ENCODE measurements at places on chromosomes 5 and 9.

- DNase-seq, result no peak
These were observed 8.7 kb downstream of the HNRNPAB start for GRCh38 chr5:178213003-178213461.

- DNase-seq, result no peak
These were observed 4.3 kb downstream of the LRRC14B start for GRCh38 chr5:195401-196160.

GRCh38 chr5:124708086-124708485 is 38.4 kb downstream of the ZNF608 start:
- DNase-seq, result no peak

DNA sequence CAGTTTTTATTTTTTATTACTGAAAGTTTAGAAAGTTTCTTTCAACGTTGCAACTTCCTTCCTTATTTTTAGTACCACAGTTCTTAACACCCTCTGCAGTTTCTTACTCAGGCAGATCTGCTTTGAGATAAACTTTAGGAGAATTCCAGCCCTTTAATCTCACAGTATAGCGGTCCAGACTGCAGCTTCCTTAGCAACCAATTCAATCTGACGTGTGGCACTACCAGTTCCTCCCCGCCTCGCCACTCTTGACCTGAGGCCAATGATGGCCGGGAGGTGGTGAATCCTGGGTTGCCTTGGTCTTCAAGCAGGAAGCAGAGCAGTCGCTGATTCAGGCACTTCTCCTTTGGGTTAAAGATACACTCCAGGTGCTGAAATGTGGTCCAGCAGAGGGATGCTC is 334.3 kb upstream of the TRPC7 start:
- no peak for DNase-seq
